PC-9 (cell line): ENCODE measurements at places on chromosomes 5 and 9. TPM values are rescaled to one million over a fixed set of nuclear protein-coding genes. Genes with fewer than 3 reads are reported as not detected.

The N4BP3 gene
- 0.81 and 1.1 TPM in 2 replicates for total RNA-seq

DNA sequence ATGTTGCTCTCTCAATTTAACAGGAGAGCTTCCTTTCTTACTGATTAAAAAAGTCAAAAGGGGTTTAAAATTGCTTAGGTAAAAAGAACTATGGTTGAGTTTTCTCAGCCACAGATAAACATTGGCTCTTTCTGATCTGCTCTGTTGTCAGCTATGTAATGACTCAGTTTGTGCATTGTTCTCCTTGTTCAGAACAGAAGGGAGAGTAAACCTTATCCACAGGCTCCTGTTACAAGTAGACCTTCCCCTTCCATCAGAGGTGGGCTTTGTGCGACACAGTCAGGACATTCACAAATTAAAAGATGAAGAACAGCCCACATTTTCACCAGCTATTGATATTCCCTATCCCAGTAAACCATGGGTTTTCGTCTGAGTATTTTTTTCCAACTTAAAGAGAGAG is 236.3 kb upstream of the SEMA6A start:
- peaks cover 33% of the 10 kb centered on the region for H3K27me3 ChIP-seq
- DNase-seq = no peak
- no peak overlapping the region for H3K4me3 ChIP-seq
- no peak overlapping the region for H3K27ac ChIP-seq
- H3K36me3 ChIP-seq = no peaks in the 10 kb centered on the region

- peaks cover 9% of the 10 kb centered on the region for H3K27me3 ChIP-seq
- no peak for DNase-seq
- no peaks in the 10 kb centered on the region for H3K36me3 ChIP-seq
- no peak overlapping the region for H3K4me3 ChIP-seq
- no peaks in the 10 kb centered on the region for H3K4me1 ChIP-seq
Measured at GRCh38 chr9:137352511-137353222, 50.6 kb upstream of the NRARP start.

- no peak overlapping the region for H3K4me3 ChIP-seq
- no peaks in the 10 kb centered on the region for H3K36me3 ChIP-seq
- peaks cover 98% of the 10 kb centered on the region for H3K27me3 ChIP-seq
- no peaks in the 10 kb centered on the region for H3K4me1 ChIP-seq
- H3K27ac ChIP-seq = no peak overlapping the region
Measured at GRCh38 chr5:178334861-178335260, 102.3 kb upstream of the PHYKPL start.
